ENCODE measurements at places on chromosomes 7 and 10. TPM values are rescaled to one million over a fixed set of nuclear protein-coding genes. Genes with fewer than 3 reads are reported as not detected.

- DNase-seq: no peak
Measured at GRCh38 chr7:55571511-55572377, 558 bp downstream of the VOPP1 start.

DNA sequence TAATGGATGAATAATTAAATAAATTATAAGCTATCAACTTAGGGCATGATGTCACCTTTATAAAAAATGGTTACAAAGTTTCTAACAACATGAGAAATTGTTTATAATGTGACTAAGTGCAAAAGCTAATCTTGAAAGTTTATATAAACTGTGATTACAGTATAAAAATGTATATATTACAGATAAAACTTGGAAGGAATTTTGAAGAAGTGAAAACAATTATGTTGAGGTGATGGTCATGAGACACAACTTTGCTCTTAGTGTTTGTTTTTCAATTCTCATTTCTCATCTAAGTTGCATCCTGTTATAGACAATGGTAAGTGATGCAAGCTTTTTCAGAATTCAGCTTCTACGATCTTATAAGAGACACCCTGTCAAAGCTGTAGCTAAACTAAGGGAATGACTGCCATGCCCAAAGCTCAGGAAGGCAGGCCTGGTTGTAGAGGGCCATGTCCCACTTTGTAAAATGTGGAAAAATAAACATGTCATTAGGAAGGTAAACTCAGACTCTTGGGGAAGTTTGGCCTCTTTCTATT, 23.9 kb downstream of the MACC1 start:
- no peak for DNase-seq

- DNase-seq: no peak
Measured at GRCh38 chr7:70574314-70574834, 557.6 kb upstream of the GALNT17 start.

DNA sequence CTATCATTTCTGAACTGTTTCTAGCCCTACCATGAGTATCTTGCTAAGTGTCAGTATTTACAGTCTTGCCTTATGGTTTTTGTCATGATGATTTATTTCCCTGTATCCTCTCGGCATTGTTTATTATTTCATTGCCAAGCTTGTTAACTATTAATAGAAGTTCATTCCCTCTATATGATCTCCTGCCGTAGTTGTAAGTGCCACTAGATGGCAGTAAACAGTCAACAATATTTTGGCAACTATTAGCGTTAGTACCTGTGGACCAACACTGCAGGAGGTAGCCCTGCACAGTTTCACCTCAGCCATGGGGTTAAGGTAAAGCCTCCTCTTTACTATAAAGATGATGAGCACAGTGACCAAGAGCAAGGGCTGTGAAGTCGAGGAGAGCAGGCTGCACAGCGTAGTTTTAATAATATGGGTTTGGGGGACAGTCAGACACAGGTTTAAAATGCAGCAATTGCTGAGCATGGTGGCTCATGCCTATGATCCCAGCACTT, 26.1 kb upstream of the CCNJ start:
- DNase-seq: peak; percentile 54

DNA sequence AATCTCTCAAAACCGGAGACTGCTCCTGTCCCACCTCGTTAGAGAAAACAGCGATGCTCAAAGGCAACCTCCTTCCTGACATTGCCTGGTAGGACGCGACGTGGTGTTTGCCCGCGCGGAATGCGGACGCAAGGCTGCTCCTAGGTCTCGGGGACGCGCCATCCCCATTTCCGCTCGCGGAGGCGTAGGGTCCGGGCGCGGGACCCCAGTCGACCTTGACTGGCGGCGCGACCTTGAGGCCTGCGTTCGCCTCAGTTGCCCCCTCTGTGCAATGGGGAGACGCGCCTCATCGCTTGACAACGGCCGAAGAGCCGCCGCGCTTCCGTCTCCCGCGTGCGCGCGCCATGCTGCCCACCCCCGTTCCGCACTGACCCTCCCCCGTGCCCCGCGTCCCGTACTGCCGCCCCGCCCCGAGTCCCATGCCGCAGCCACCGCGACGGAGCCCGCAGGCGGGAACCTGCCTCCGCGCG, 412 bp upstream of the PPIA start:
- peak; percentile 23 for DNase-seq

Gene SFXN3
- 3.1 TPM for total RNA-seq

- no peak for DNase-seq
Measured at GRCh38 chr10:57791546-57791945, 476.1 kb downstream of the IPMK start.

Gene CTAGE8
- total RNA-seq: not detected

DNA sequence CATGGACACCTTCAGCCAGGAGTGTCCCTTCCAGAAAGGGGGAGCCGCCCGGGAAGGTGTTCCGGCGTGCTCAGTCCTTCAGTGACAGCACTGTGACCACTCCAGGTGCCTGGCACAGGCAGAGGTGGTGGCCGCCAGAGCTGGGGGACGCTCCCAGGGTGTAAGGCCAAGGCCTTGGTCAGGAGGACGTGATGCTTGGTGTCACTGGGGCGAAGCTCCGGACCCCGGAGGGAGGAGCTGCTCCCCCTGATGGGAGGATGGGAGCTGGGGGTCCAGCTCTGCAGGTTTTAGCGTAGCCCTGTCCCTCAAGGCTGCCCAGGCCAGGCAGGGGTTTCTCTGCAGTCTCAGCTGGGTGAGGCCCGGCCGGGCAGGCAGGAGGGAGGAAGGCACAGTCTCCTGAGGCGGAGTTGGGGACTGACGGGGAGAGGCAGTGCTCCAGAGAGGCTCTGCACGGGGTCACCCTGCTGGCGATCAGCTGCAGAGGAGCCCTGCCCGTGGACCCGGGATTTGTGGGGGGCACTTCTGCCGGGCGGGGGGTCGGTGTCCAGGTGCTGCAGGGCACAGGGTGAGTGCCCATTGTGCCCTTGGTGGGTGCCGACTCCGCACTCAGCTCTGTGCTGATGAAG, 56.5 kb upstream of the DNAJB6 start:
- no peak for DNase-seq

GRCh38 chr7:13920053-13920697, 69.3 kb downstream of the ETV1 start:
- no peak for DNase-seq

- no peak for DNase-seq
Measured at GRCh38 chr10:132993271-132994184, 51.2 kb upstream of the CFAP46 start.

GRCh38 chr7:47771990-47772360, 176.3 kb downstream of the PKD1L1 start:
- no peak for DNase-seq

- DNase-seq: no peak
Measured at GRCh38 chr7:74625446-74625845, 32.1 kb upstream of the GTF2I start.

Gene H2BK1
- not detected for total RNA-seq

Gene ACTA2
- total RNA-seq: 2.0 TPM

DNA sequence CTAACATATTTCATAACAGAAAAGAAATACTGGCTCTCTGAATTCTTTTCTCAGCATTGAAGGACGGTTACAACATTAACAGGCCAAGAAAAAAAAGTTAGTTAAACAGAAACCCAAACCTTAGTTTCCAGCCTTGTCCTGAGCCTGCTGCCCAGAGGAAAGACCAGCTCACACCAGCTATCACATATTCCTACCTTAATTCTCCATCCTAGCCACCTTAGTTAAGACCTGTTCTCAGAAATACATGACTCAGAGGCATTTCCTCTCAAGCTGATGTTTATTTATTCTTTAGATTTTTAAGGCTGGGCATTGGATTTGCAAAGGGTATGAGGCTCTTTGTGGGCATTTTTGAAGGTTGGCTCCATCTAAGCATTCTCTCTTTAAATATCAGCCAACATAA, 34.3 kb upstream of the ADAM12 start:
- no peak for DNase-seq

DNA sequence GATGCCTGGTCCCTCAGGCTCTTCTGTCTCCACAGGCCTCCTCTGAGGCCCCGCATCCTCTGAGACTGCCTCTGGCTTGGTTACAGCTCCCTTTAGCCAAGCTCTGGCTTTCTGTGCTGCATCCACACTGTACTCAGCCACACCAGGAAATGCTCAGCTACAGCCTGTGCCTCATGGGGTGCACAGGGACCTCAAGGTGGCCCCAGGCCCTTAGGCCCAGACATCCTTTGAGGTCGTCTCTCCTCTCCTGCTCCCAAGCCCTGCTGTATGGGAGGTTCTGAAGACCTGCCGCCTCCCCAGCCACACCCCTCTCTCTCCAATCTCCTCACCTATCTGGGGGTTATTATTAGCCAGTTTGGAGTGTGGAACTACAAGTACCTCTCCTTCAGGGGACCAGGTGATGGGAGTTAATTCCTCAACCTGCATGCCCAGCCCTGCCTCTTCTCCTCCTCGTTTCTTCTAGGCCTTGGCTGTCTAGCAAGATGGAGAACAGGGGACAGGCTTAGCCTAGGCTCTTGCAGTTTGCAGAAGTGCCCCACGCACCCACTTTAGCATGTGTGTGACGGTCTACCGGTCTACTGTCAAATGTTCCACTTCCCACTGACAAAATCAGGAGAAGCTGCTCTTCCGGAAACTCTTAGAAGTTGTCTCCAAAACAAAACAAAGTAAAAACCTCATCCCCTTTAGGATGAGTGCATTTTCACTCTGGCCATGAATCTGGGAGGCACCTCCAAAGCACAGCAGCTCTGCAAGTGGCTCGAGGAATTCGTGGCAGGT, 64.0 kb upstream of the WAC start:
- no peak for DNase-seq

DNA sequence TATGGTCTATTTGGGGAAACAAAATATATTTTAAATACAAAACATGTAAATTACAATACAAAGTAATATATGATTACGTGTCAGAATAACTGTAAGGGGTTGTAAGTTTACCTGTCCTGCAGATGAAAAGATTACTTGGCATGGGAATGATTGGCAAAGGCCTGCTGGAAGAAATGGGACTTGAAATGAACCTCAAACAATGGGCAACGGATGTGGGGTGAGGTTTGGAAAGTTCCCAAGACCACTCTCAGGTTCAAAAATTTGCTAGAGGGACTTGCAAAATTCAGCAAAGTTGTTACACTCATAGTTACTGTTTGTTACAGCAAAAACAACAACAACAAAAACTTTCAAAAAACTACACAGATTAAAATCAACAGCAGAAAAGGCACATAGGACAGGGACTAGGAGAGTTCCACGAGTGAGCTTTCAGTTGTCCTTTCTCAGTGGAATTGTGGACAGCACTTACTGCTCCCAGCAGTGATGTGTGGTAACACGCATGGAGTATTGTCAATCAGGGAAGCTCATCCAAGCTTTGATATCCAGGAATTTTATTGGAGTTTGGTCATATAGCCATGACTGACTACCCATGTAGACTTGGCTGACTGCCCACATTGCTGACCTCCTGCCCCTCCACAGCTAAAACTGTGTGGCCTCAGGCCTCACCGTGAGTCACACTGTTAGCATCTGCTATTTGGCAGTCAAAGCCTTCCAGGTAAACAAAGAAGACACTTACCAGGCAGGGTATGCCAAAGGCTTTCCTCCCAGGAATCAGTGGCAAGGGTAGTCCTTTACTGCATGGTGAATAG, 43.8 kb downstream of the EXOC6 start:
- no peak for DNase-seq

DNA sequence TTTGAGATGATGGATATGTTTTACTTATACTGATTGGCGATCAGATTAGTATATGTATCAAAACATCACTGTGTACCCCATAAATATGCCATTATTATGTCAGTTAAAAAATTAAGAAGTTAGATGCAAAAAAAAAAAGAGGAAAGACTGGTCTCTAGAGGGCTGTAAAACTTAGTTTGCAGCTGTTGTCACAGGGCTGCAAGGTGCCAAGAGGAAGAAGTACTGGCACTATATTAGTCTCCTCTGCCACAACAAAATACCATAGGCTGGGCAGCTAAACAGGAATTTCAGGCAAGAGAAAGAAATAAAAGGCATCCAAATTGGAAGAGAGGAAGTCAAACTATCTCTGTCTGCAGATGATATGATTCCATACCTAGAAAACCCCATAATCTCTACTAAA, 177.8 kb upstream of the PLPP4 start:
- no peak for DNase-seq

Gene UCMA
- total RNA-seq: 4.1 TPM

DNA sequence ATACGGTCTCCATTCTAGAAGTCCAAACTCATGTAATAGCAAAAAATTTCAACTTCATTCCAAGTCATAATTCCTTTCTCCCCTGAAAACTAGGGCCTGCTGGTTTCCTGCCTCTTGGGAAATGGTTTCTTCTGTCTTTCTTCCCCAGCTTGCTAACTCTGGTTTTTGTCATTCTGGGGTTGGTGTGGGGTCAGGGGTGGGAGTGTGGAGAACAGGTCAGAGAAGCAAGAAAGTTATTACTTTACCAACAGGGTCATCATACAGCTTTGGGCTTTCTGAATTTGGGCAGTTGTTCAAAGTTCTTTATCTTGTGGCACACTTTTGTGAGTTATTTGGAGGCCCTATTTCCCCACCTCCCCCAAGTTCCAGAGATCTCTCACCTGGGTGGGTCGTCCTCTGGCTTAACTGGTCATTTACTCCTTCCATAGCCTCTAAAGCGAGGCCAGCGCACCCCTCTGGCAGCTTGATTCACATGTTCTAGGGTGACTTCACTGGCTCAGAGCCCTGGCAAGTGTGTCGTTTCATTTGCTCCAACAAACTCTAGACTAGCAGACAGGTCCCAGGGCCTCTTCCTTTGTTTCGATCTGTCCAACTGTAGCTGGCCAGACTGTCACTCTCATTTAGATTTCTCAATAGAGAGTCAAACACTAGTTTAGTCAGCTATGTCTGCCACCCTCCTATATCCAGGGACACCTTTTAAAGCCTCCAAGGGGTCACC, 161.2 kb downstream of the JCAD start:
- DNase-seq: no peak

DNA sequence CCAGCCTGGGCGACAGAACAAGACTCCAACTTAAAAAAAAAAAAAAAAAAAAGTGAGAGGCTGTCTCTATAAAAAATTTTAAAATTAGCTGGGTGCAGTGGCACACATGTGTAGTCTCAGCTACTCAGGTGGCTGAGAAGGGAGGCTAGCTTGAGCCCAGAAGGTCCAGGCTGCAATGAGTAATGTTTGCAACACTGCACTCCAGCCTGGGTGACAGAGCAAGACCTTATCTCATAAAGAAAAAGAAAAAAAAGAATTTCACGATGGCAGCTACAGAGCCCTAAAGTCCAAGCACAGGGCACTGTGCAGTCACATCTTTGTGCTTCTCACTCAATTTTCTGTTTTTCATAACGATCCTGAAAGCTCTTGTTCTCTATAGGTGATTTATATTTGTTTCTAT, 209.5 kb upstream of the KCTD7 start:
- peak; percentile 11 for DNase-seq

Gene LAMB4
- not detected for total RNA-seq

Measured in H1 (cell line).